ENCODE measurements at places on chromosomes 6 and 20. TPM values are rescaled to one million over a fixed set of nuclear protein-coding genes. Genes with fewer than 3 reads are reported as not detected.

- no peaks in the 10 kb centered on the region for H3K27me3 ChIP-seq
- H3K4me3 ChIP-seq = no peak overlapping the region
- no peak for DNase-seq
- no peaks in the 10 kb centered on the region for H3K36me3 ChIP-seq
Measured at GRCh38 chr6:147506704-147507114, 1.8 kb upstream of the SAMD5 start.

- H3K4me3 ChIP-seq = no peak overlapping the region
- no peaks in the 10 kb centered on the region for H3K27me3 ChIP-seq
- no peaks in the 10 kb centered on the region for H3K4me1 ChIP-seq
- no peaks in the 10 kb centered on the region for H3K36me3 ChIP-seq
- no peak for DNase-seq
Measured at GRCh38 chr6:51960419-51960818, 127.0 kb downstream of the PKHD1 start.

DNA sequence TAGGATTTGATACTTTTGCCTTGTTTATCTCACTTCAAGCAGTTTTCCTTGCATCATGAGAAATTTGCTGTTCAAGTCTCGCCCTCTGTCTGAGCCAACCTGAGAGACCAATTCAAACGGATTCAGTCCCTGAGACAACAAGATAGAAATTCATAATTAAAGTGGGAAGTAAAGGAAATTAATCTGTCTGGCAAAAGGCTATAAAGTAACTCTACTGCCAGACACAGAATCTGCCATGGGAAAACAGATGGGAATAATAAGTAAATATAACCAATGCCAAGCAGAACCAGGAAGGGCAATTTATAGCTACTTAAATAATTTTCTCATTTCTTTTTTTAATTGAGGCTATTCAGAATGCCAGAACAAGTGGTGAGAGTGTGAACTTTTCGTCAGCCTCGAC lies 239.6 kb downstream of the TFAP2C start:
- H3K4me3 ChIP-seq = no peak overlapping the region
- no peak overlapping the region for H3K27ac ChIP-seq
- H3K4me1 ChIP-seq = no peaks in the 10 kb centered on the region
- no peak for DNase-seq

- H3K4me1 ChIP-seq = peaks cover 4% of the 10 kb centered on the region
- H3K27ac ChIP-seq = no peak overlapping the region
- no peak overlapping the region for H3K4me3 ChIP-seq
- DNase-seq = peak; percentile 26
Measured at GRCh38 chr20:32651537-32651936, 22.2 kb downstream of the C20orf203 start.

DNA sequence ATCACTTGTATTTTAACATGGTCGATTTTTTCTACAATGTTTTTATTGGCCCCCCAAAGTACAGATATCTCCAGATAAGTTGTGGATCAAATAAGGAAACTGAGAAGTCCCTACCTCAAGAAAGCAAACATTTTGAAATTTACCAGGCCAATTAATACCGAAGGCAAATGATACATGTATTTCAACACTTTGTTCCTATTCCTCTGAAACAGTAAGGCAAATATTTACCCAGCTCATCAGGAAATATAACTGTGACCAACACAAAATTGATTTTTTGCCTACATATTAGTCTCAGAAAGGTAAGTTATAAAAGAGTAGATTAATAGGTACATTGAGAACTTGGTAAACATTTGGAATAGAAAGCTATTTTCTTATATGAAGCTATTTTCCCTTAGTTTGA lies 51.3 kb upstream of the ADGRF5 start:
- no peaks in the 10 kb centered on the region for H3K27me3 ChIP-seq
- no peak overlapping the region for H3K27ac ChIP-seq
- H3K4me3 ChIP-seq = no peak overlapping the region
- no peaks in the 10 kb centered on the region for H3K36me3 ChIP-seq
- no peak for DNase-seq
- H3K4me1 ChIP-seq = no peaks in the 10 kb centered on the region

DNA sequence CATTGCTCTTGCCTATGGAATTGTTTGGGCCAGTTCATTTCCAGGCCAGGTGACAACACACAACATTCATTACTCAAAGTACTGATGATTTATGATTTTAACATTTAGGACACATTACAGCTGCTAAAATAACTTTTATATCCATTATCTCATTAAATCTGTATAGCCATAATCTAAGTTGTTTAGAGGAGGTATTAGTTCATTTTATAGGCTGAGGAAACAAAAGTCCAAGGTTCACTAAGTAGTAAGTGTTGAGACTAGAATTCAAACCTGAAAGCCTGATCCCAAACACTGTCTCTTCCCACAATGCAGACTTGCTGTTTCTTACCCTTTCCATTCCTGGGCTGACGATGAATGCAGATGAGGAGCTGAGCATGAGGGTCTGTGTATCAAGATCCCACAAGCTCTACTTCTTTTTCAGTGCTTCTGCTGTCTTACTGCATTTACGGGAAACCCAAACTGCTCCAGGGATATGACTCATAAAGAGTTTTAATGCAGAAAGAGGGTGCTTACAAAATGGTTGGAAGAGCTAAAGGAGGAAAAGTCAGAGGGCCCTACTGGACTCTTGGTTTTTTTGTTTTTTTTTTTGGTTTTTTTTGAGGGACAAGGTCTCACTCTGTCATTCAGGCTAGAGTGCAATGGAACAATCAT lies 17.9 kb downstream of the TENT5A start:
- H3K27me3 ChIP-seq = no peaks in the 10 kb centered on the region
- H3K27ac ChIP-seq = no peak overlapping the region
- no peaks in the 10 kb centered on the region for H3K36me3 ChIP-seq
- DNase-seq = no peak
- H3K4me3 ChIP-seq = no peak overlapping the region

GRCh38 chr6:38509713-38510112 lies 130.0 kb downstream of the BTBD9 start:
- no peak overlapping the region for H3K4me3 ChIP-seq
- no peak for DNase-seq
- H3K27me3 ChIP-seq = no peaks in the 10 kb centered on the region
- no peaks in the 10 kb centered on the region for H3K36me3 ChIP-seq

DNA sequence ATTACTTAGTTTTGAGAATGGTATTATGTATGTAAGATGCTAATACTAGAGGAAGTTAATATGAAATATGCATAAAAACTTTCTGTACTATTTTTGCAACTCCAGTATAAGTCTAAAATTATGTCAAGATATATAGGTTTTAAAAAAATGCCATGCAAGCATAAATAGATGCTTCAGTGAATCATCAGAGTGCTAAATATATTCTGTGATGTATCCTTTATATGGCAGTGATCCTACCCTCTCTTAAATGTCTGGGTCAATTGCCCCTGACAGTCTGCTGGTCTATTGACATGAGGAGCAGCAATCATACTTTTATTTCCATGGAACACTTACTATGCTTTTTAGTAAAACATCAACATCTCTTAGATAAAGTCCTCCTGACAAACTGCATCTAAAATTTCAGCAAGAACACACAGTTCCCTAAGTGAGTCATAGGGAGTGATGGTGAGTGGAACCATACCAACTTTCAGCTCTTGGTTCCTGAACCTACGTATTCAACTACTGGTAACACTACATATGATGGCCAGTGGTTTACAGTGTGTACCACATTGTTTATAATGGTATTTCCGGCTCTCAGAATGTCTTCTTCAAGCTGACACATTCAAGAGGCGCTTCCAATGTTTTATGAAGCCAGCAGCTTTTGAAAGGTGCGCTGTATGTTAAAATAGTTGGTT lies 928.7 kb upstream of the GJE1 start:
- H3K4me1 ChIP-seq = no peaks in the 10 kb centered on the region
- no peak overlapping the region for H3K4me3 ChIP-seq
- H3K27me3 ChIP-seq = no peaks in the 10 kb centered on the region
- DNase-seq = no peak
- H3K27ac ChIP-seq = no peak overlapping the region

GRCh38 chr6:133115946-133116345 lies 125.2 kb upstream of the EYA4 start:
- H3K27me3 ChIP-seq = no peaks in the 10 kb centered on the region
- DNase-seq = no peak
- H3K4me3 ChIP-seq = no peak overlapping the region
- no peak overlapping the region for H3K27ac ChIP-seq
- no peaks in the 10 kb centered on the region for H3K4me1 ChIP-seq

DNA sequence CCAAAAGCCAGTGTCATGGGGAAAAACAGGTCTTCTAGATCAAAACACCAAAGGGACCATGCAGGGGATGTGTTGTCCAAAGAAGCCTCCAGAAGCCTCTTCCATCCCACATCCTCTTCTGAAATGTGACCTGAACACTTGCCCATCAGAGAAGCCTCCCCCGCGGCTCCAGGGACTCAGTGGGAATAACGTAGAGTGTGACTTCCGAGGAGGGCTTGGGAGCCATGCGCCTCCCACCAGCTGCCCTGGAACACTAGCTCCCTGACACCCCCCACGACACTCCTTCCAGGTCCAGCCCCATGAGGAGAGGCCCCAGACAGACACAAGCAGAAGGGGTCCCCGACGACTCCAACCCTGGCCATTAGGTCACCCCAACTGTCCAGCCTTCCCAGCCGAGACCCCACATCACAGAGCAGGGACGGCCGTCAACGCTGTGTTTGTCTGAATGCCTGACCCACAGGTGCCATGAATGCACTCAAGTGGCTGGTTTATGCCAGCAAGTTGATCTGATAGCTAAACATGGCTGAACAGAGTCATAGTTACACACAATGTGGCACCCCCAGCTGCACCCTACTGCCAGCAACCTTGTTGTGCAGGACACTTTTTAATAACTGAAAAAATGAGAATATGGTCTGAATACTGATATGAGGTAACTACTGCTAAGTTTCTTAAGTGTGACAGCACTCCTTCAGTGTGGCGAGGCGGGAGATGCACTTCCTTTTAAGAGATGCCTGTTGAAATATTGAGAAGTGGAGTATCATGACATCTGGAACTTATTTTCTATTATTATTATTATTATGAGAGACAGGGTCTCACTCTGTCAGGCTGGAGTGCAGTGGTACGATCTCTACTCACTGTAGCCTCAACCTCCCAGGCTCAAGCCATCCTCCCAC lies 58.0 kb downstream of the GINS1 start:
- H3K27ac ChIP-seq = no peak overlapping the region
- H3K4me1 ChIP-seq = no peaks in the 10 kb centered on the region
- H3K4me3 ChIP-seq = no peak overlapping the region
- no peaks in the 10 kb centered on the region for H3K36me3 ChIP-seq
- H3K27me3 ChIP-seq = no peaks in the 10 kb centered on the region
- no peak for DNase-seq

GRCh38 chr20:63409834-63410435 lies 48.8 kb upstream of the CHRNA4 start:
- H3K4me3 ChIP-seq = no peak overlapping the region
- no peaks in the 10 kb centered on the region for H3K4me1 ChIP-seq
- no peaks in the 10 kb centered on the region for H3K27me3 ChIP-seq
- no peak for DNase-seq
- H3K27ac ChIP-seq = no peak overlapping the region
- H3K36me3 ChIP-seq = no peaks in the 10 kb centered on the region

- no peaks in the 10 kb centered on the region for H3K27me3 ChIP-seq
- DNase-seq = peak; percentile 45
- no peaks in the 10 kb centered on the region for H3K36me3 ChIP-seq
- H3K4me1 ChIP-seq = peaks cover 13% of the 10 kb centered on the region
Measured at GRCh38 chr20:48897305-48898010, 24.1 kb upstream of the ARFGEF2 start.

GRCh38 chr6:128479048-128479666 lies 41.2 kb downstream of the PTPRK start:
- DNase-seq = no peak
- H3K4me1 ChIP-seq = no peaks in the 10 kb centered on the region
- no peaks in the 10 kb centered on the region for H3K27me3 ChIP-seq

GRCh38 chr6:49980898-49981297 lies 11.5 kb upstream of the DEFB113 start:
- no peaks in the 10 kb centered on the region for H3K27me3 ChIP-seq
- no peaks in the 10 kb centered on the region for H3K36me3 ChIP-seq
- no peak overlapping the region for H3K4me3 ChIP-seq

GRCh38 chr6:170516783-170517616 lies 36.1 kb downstream of the PSMB1 start:
- DNase-seq = peak; percentile 65
- no peaks in the 10 kb centered on the region for H3K27me3 ChIP-seq
- H3K4me3 ChIP-seq = no peak overlapping the region
- peaks cover 3% of the 10 kb centered on the region for H3K4me1 ChIP-seq
- no peaks in the 10 kb centered on the region for H3K36me3 ChIP-seq

DNA sequence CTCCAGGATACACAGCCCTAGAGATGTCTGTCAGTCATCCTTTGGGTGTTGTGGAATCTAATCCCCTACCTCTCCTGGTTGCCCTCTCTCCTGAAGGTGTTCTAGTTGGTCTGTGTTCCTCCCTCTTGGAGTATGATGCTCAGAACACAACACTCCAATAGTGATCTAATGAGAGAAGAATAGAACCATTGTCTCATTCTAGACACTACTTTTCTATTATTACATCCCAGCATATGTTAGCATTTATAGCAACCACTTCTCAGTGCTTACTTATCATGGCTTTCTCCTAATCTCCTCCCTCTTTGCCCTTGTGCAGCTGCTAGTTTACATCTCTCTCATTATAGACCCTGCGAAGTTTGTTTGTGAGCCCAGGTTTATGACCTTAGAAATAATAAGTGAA lies 109.0 kb downstream of the UNC5CL start:
- no peak overlapping the region for H3K4me3 ChIP-seq
- DNase-seq = no peak
- no peaks in the 10 kb centered on the region for H3K36me3 ChIP-seq
- H3K27ac ChIP-seq = no peak overlapping the region
- H3K4me1 ChIP-seq = no peaks in the 10 kb centered on the region
- no peaks in the 10 kb centered on the region for H3K27me3 ChIP-seq

DNA sequence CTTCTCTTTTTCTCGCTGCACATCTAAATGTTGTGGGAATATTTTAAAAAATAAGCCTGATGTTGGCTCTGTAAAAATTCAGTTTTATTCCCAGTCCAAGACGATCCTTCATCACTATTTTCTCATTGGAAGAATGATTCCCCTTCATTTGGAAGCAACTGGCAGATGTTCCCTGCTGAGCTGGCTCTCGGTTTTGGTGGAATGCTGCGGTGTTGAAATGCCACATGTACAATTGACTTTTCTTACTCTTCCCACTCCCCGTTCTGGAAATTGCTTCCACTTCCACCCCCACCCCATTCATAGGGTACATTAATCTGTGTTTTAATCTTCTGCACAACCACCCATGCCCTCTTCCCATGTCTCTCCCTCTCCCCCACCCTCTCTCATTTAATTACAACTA lies 496.3 kb upstream of the MAP3K7 start:
- H3K4me3 ChIP-seq = no peak overlapping the region
- H3K36me3 ChIP-seq = no peaks in the 10 kb centered on the region
- no peaks in the 10 kb centered on the region for H3K27me3 ChIP-seq
- H3K27ac ChIP-seq = no peak overlapping the region

DNA sequence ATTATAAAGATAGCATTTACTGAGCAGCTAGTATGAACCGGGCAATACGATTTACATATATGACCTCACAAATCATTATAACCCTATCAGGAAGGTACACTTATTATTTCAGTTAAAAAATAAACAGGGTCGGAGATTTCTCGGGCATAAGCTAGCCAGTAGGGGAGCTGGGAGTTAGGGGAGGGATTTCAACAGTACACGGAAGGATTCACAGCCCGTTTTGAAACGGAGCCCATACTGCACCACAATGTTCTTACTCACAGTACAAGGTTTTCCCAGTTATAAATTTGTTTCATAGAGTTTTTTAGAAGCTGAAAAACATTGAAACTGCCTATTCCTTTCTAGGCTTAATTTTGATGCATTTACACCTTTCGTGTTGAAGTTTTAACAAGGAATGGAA lies 607.1 kb downstream of the HDGFL1 start:
- H3K27ac ChIP-seq = no peak overlapping the region
- no peaks in the 10 kb centered on the region for H3K27me3 ChIP-seq
- no peaks in the 10 kb centered on the region for H3K4me1 ChIP-seq
- H3K4me3 ChIP-seq = no peak overlapping the region

Gene RAET1E
- polyA plus RNA-seq = not detected

Gene SAPCD1
- polyA plus RNA-seq = 21.5 TPM

Gene CST11
- polyA plus RNA-seq = not detected

Gene KAT14
- polyA plus RNA-seq = 9.9 TPM

Gene OTOR
- not detected for polyA plus RNA-seq

Measured in B cell (primary cell).